ENCODE measurements at places on chromosomes 5 and 9.

GRCh38 chr5:54360089-54360488, 49.7 kb upstream of the ARL15 start:
- peak overlapping the region; percentile 42 for H3K27ac ChIP-seq
- H3K36me3 ChIP-seq: no peaks in the 10 kb centered on the region
- H3K4me3 ChIP-seq: no peak overlapping the region
- H3K27me3 ChIP-seq: peaks cover 49% of the 10 kb centered on the region
- H3K4me1 ChIP-seq: peaks cover 7% of the 10 kb centered on the region
- DNase-seq: no peak

- no peaks in the 10 kb centered on the region for H3K36me3 ChIP-seq
- no peaks in the 10 kb centered on the region for H3K4me1 ChIP-seq
- H3K27me3 ChIP-seq: no peaks in the 10 kb centered on the region
- no peak overlapping the region for H3K27ac ChIP-seq
- DNase-seq: no peak
Measured at GRCh38 chr9:1492156-1492555, 442.0 kb downstream of the DMRT2 start.

DNA sequence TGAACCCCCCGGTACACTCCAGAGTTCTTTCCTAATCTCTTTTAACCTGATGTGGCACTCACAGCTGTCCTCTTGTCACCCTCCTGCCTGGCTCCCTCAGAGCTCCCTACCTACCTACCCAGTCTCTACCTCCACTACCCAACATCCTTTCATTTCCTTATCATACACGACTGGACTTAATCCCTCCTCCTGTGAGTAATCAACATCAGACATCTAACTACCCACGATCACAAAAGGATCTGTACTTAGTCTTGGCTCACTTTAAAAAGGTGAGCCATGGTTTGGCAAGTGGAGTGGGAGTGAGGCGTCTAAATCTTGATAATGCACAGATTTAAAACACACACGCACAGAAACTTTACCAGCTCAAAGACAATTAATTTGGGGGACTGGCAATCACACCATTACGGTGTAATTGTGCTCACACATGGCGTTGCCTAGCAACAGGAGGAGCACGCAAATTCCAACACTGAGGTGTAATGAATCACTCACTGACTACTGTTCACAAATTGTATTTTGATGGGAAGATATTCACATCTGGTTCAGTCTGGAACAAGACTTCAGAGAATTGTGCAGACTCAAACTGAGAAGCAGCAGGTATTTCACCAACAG, 235.9 kb downstream of the EPB41L4A start:
- H3K27me3 ChIP-seq: peaks cover 12% of the 10 kb centered on the region
- H3K4me1 ChIP-seq: no peaks in the 10 kb centered on the region
- H3K4me3 ChIP-seq: no peak overlapping the region
- H3K36me3 ChIP-seq: no peaks in the 10 kb centered on the region
- no peak for DNase-seq

DNA sequence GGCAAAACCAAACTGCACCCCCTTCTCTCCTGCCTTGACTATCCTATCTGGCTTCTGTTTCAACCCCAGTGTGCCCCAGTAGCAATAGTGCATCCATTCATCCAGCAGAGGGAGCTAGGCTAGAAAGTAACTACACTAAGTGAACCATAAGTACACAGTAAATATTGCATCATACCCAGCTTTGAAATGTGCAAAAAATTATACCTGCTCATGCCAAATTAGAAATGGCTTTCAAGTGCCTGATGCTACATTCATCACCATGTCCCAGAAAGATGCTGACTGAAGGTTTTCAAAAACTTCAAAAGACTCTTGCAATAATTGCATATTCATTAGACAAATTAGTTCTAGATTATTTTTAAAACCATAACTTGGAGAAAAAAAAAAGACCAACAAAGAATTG, 153.5 kb downstream of the PRELID2 start:
- H3K4me1 ChIP-seq: peaks cover 13% of the 10 kb centered on the region
- no peak overlapping the region for H3K4me3 ChIP-seq
- H3K27ac ChIP-seq: no peak overlapping the region
- H3K36me3 ChIP-seq: no peaks in the 10 kb centered on the region
- H3K27me3 ChIP-seq: no peaks in the 10 kb centered on the region

GRCh38 chr9:108963459-108964143, 29.4 kb downstream of the ABITRAM start:
- H3K27me3 ChIP-seq: no peaks in the 10 kb centered on the region
- DNase-seq: no peak

DNA sequence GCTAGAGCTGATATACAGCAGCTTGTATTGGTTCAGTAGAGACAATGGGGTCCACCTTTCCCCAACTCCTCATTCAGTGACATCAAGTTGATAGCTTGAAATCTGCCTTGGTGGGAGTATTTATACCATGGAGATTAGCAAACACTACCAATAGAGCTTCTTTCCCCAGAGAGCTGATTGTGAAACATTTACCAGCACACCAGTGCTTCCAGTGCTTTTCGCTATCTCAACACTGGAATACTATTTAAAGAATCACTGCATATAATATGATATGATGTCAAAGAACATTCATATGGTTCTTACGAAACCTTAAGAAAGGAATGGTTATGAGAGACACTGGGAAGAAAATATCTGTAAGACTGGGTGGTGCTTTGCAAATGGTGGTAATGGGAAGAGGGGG, 21.8 kb upstream of the RNF145 start:
- H3K4me3 ChIP-seq: no peak overlapping the region
- no peak overlapping the region for H3K27ac ChIP-seq
- H3K36me3 ChIP-seq: no peaks in the 10 kb centered on the region

GRCh38 chr9:1454616-1455347, 404.6 kb downstream of the DMRT2 start:
- H3K36me3 ChIP-seq: no peaks in the 10 kb centered on the region
- no peak for DNase-seq
- no peaks in the 10 kb centered on the region for H3K27me3 ChIP-seq
- H3K4me3 ChIP-seq: no peak overlapping the region

DNA sequence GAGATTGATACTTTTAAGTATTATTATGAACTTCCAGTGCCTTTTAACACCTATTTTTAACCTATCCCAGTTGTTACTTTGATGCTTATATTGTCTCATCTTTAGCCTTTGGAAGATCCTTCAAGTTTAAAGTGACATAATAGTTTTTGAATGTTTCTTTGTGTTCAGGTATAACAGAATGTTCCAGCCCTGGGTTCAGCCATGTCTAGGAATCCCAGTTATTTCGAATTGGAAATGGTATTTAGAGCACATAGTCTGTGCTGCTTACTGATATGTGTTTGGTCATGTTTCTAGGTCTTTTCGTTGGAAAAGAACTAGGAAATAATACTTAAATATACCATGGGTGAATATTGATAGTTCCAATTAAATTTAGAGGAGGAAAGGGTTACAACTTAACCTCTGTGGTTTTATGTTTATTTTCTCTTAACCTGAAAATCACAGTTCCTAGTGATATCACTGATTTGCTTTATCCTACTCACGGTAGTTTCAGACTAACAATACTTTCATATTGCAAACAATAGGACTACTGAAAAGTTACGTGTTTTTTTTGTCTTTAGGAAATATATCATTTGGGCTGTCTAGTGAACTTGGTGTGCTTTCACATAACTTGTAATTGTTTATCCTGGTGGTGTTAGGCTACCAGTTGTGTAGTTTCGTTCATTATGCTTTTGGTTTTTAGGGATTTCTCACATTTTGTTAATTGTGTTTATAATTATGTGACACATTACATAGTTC, 37.8 kb downstream of the UHRF2 start:
- no peaks in the 10 kb centered on the region for H3K27me3 ChIP-seq
- no peak for DNase-seq
- H3K27ac ChIP-seq: peak overlapping the region; percentile 31
- peaks cover 36% of the 10 kb centered on the region for H3K4me1 ChIP-seq
- H3K36me3 ChIP-seq: peaks cover 12% of the 10 kb centered on the region
- H3K4me3 ChIP-seq: no peak overlapping the region

- no peak for DNase-seq
- no peak overlapping the region for H3K4me3 ChIP-seq
- peaks cover 2% of the 10 kb centered on the region for H3K4me1 ChIP-seq
- H3K27me3 ChIP-seq: no peaks in the 10 kb centered on the region
- no peaks in the 10 kb centered on the region for H3K36me3 ChIP-seq
Measured at GRCh38 chr9:137435980-137436760, 5.0 kb downstream of the ENTPD8 start.

GRCh38 chr5:6568383-6568782, 64.5 kb downstream of the NSUN2 start:
- no peak for DNase-seq
- H3K4me3 ChIP-seq: no peak overlapping the region
- no peaks in the 10 kb centered on the region for H3K36me3 ChIP-seq
- H3K27ac ChIP-seq: no peak overlapping the region
- no peaks in the 10 kb centered on the region for H3K4me1 ChIP-seq

- peaks cover 7% of the 10 kb centered on the region for H3K4me1 ChIP-seq
- DNase-seq: no peak
- no peak overlapping the region for H3K4me3 ChIP-seq
- no peak overlapping the region for H3K27ac ChIP-seq
- no peaks in the 10 kb centered on the region for H3K27me3 ChIP-seq
Measured at GRCh38 chr5:128002425-128002824, 81.1 kb upstream of the SLC12A2 start.

GRCh38 chr9:129081388-129081904, 535 bp downstream of the DOLPP1 start:
- H3K27ac ChIP-seq: peak overlapping the region; percentile 50
- H3K4me1 ChIP-seq: peaks cover 15% of the 10 kb centered on the region
- no peak for DNase-seq
- H3K4me3 ChIP-seq: peak overlapping the region; percentile 83

DNA sequence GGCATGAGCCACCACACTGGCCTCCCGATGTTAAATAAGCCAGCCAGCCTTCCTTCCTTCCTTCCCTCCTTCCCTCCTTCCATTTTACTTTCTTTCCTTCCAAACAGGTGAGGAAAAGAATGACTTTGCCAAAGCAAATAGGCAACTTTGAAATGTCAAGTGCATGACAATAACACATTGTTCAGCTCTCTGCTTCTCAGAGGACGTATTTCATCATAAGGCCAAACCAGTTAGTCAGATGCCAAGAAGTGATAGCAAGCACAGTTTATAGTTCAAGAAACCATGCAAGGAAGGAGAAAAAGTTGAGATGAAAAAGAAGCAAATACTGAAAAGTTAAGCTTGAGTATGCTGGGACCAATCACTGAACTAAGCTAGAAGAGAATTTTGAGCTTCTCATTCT, 29.5 kb downstream of the POU4F3 start:
- no peak overlapping the region for H3K4me3 ChIP-seq
- no peaks in the 10 kb centered on the region for H3K4me1 ChIP-seq
- no peak overlapping the region for H3K27ac ChIP-seq
- no peak for DNase-seq

DNA sequence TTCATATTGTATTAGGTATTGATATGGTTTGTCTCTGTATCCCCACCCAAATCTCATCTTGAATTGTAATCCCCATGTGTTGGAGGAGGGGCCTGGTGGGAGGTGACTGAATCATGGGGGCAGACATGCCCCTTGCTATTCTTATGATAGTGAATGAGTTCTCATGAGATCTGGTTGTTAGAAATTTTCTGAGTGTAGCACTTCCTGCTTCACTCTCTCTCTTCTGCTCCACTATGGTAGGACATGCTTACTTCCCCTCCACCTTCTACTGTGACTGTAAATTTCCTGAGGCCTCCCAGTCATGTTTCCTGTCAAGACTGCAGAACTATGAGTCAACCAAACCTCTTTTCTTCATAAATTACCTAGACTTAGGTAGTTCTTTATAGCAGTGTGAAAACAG, 187.4 kb upstream of the SLC24A2 start:
- no peak overlapping the region for H3K27ac ChIP-seq
- no peak for DNase-seq
- H3K4me1 ChIP-seq: no peaks in the 10 kb centered on the region

DNA sequence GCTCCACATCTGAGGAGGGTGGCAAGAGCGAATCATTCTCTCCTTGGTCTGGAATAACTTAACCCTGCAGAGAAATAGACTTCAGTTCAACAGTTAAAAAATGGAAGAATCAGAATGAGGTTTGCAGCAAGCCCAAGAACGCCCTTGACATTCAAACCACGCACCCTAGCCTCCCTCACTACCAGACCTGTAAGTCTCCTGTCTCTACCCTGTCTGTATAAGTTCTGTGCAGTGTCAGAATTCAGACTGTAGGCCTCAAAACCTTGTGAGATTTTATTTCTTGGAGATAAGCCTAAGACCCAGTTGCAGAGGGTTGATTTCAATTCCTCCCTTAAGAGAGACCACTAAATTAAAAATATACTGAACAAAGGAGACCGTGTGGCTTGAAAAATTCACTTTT, 35.8 kb upstream of the PLPP1 start:
- H3K27me3 ChIP-seq: no peaks in the 10 kb centered on the region
- peak overlapping the region; percentile 52 for H3K27ac ChIP-seq
- DNase-seq: no peak

DNA sequence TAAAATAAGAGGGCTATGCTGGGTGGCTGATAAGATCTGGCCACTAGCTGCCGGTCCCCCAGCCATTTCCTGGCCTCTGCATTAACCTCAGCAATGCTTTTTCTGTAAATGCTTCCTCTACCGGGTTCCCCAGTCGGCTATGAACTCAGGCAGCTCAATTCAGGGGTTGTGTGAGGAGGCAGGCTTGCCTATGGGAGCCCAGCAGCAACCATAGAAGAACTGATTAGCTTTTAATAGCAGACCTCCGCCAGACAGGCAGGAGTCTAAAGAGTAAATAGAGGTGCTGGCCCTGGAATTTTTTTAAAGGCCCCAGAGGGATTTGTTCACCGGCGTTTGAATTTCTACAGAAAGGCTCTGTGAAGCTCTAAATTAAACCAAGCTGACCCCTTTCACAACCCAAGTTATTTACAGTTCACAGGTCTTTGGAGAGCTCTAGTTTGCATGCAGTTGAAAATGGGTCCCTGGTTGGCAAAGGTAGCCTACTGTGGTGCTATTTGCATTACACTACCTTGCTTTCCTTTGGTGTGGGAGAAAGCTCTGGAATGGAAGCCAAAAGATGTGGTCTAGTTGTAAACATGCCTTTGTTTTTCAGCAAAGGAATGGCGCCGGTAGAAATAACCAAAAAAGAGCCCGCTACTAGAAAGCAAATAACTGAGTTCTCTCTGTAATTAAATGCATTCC, 289.7 kb upstream of the SEMA6A start:
- no peak overlapping the region for H3K4me3 ChIP-seq
- H3K36me3 ChIP-seq: no peaks in the 10 kb centered on the region
- H3K4me1 ChIP-seq: no peaks in the 10 kb centered on the region
- H3K27me3 ChIP-seq: no peaks in the 10 kb centered on the region

DNA sequence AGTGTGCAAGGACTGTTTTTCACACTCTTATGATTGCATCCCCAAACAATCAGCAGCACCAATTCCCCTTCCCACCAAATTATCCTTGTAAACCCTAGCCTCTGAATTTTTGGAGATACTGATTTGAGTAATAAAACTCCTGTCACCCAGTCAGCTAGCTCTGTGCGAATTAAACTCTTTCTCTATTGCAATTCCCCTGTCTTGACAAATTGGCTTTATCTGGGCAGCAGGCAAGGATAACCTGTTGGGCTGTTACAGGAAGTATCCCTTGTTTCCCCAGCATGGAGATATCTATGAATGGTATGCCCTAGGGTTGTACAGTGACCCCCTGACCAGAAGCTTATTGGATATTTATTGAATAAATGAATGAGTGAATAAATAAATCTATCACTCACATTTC, 80.8 kb downstream of the PTCD2 start:
- peaks cover 66% of the 10 kb centered on the region for H3K4me1 ChIP-seq
- no peaks in the 10 kb centered on the region for H3K36me3 ChIP-seq
- no peak overlapping the region for H3K27ac ChIP-seq
- no peak overlapping the region for H3K4me3 ChIP-seq
- no peak for DNase-seq
- H3K27me3 ChIP-seq: no peaks in the 10 kb centered on the region

- no peak overlapping the region for H3K27ac ChIP-seq
- no peaks in the 10 kb centered on the region for H3K4me1 ChIP-seq
- no peaks in the 10 kb centered on the region for H3K27me3 ChIP-seq
- H3K36me3 ChIP-seq: no peaks in the 10 kb centered on the region
- DNase-seq: peak; percentile 56
Measured at GRCh38 chr5:6216471-6217075, 161.8 kb downstream of the MED10 start.

Data from osteocyte (in vitro differentiated cells).